Activated CD4-positive, alpha-beta memory T cell treated with anti-CD3 and anti-CD28 coated beads, Interleukin-2, amount 10 ng/mL, durations not matched to agents 7 days and 5 days (primary cell): ENCODE measurements at places on chromosomes 1 and 21. TPM values are rescaled to one million over a fixed set of nuclear protein-coding genes. Genes with fewer than 3 reads are reported as not detected.
A peak's percentile ranks its signal among the peaks of the same experiment; 100 is the strongest.

Gene CRP
- not detected for total RNA-seq

GRCh38 chr1:241531195-241532161 is 700 bp upstream of the KMO start:
- no peaks in the 10 kb centered on the region for H3K36me3 ChIP-seq
- peak overlapping the region; percentile 83 for H3K27ac ChIP-seq
- H3K4me3 ChIP-seq, result peak overlapping the region; percentile 92
- H3K4me1 ChIP-seq, result peaks cover 11% of the 10 kb centered on the region

- H3K27me3 ChIP-seq, result no peaks in the 10 kb centered on the region
- no peaks in the 10 kb centered on the region for H3K4me1 ChIP-seq
- DNase-seq, result no peak
- no peak overlapping the region for H3K27ac ChIP-seq
- no peak overlapping the region for H3K4me3 ChIP-seq
Measured at GRCh38 chr21:31418377-31419001, 74.4 kb upstream of the TIAM1 start.

GRCh38 chr1:9174243-9174642 is 45.3 kb upstream of the GPR157 start:
- H3K4me1 ChIP-seq, result peaks cover 2% of the 10 kb centered on the region
- H3K27me3 ChIP-seq, result no peaks in the 10 kb centered on the region
- no peak overlapping the region for H3K4me3 ChIP-seq
- DNase-seq, result no peak

Gene ICOSLG
- 6.6 TPM for total RNA-seq
